Activated B cell treated with CpG ODN at 0.5 μM for 24 hours (primary cell): ENCODE measurements at places on chromosomes 3 and 15. TPM values are rescaled to one million over a fixed set of nuclear protein-coding genes. Genes with fewer than 3 reads are reported as not detected.

DNA sequence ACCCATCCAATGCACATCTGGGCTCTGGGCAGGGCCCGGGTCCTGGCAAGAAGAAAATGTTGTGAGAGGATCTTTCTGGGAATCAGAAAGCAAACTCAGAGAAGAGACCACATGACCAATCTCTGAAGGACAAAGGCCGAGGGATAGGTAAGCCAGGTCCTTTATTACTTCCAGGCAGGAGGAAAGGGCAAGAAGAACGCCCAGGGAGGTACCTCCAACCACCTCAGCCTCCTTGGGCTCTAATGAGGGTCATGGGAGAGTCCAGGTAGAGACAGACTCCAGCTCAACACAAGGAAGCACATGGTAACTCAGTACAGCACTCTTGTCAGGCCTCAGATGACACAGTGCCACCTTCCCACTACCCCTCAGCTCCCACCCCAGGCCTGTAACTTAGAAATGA lies 26.0 kb downstream of the ZNF445 start:
- H3K36me3 ChIP-seq: peaks cover 83% of the 10 kb centered on the region
- no peak for DNase-seq
- no peaks in the 10 kb centered on the region for H3K27me3 ChIP-seq
- H3K27ac ChIP-seq: no peak overlapping the region

SLCO3A1 gene
- total RNA-seq: 0.51 and 0.82 TPM in 2 replicates

LTF gene
- total RNA-seq: 0.10 TPM in 1 of 2 replicates, not detected in the other

CDHR4 gene
- not detected in 2 replicates for total RNA-seq
